SJCRH30 (cell line): ENCODE measurements at places on chromosomes 6 and 20. TPM values are rescaled to one million over a fixed set of nuclear protein-coding genes. Genes with fewer than 3 reads are reported as not detected.

ATP6V1G2 gene
- total RNA-seq = 0.91 and 1.4 TPM in 2 replicates

EIF2S2 gene
- total RNA-seq = 122 and 137 TPM in 2 replicates

HLA-DRB5 gene
- total RNA-seq = not detected in 2 replicates

GRCh38 chr6:125808060-125808459 is 17.3 kb downstream of the NCOA7 start:
- H3K4me3 ChIP-seq = no peak overlapping the region
- DNase-seq = no peak
- H3K27me3 ChIP-seq = no peaks in the 10 kb centered on the region
- peaks cover 10% of the 10 kb centered on the region for H3K4me1 ChIP-seq

NRSN1 gene
- not detected in 2 replicates for total RNA-seq

- H3K36me3 ChIP-seq = no peaks in the 10 kb centered on the region; the same call in 1 of the 2 replicates
- no peak overlapping the region for H3K4me3 ChIP-seq
- H3K4me1 ChIP-seq = no peaks in the 10 kb centered on the region
- no peak overlapping the region for H3K27ac ChIP-seq
- DNase-seq = no peak
Measured at GRCh38 chr20:62067547-62068260, 2.0 kb upstream of the TAF4 start.

DNA sequence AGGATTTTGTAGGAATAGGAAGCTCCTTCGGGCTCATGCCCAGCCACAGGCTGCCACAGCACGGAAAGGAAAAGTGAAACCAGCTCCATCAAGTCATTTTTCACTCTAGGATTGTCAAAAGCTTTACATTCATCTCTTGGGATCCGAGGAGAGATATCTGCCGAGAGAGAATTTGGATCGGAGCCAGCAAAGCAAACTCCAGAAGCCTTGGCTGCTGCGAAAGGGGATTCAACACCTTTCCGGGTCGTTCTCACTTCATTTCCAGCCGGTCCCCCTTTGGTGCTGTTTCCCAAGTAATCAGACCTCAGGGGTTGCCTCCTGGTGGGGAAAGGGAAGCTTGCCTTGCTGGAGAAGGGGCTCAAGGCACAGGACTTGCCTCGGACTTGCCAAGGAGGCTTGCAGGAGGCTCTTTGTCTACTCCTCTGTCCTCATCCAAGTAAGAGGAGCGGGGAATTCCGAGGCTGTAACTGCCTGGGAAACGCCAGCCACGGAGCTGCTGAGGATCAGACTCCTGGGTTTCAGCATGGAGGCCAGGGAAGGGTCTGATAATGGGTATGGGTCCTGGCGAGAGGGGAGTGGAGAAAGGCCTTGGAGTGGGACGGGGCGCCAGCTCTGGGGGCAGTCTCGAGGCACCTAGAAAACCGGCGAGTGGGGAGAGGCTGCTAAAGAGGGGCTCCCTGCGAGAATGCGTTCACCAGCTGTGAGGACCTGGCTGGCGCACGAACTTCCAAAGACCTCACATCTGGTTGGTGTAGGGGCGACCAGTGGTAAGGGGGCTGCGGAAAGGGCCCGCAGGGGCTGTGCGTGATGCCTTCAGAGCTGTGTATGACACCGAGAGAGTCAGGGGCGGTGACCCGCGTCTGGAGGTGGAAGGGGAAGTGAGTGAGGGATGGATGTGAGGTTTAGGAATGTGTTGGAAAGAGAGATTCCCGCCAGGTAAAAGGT is 702 bp downstream of the ETV7 start:
- peak overlapping the region; percentile 41 for H3K4me3 ChIP-seq
- no peak overlapping the region for H3K27ac ChIP-seq
- peak; percentile 37 for DNase-seq
- no peaks in the 10 kb centered on the region for H3K4me1 ChIP-seq
- H3K27me3 ChIP-seq = no peaks in the 10 kb centered on the region
- H3K36me3 ChIP-seq = no peaks in the 10 kb centered on the region

HDDC2 gene
- 61.7 and 62.8 TPM in 2 replicates for total RNA-seq
